ENCODE measurements at places on chromosomes 7 and 10. TPM values are rescaled to one million over a fixed set of nuclear protein-coding genes. Genes with fewer than 3 reads are reported as not detected.

The PRF1 gene
- 32.4 TPM for total RNA-seq

The IPMK gene
- 4.2 TPM for total RNA-seq

The KIF11 gene
- total RNA-seq, result 3.0 TPM

The ZNHIT1 gene
- 41.8 TPM for total RNA-seq

The FEZF1 gene
- not detected for total RNA-seq

GRCh38 chr7:66140924-66141323 lies 26.3 kb downstream of the CRCP start:
- no peak for DNase-seq
- H3K27ac ChIP-seq, result no peak overlapping the region
- no peaks in the 10 kb centered on the region for H3K27me3 ChIP-seq

- H3K4me1 ChIP-seq, result no peaks in the 10 kb centered on the region
- no peak for DNase-seq
- no peaks in the 10 kb centered on the region for H3K27me3 ChIP-seq
- H3K27ac ChIP-seq, result no peak overlapping the region
Observed at GRCh38 chr10:34504534-34504933, 310.6 kb downstream of the PARD3 start.

GRCh38 chr10:69292459-69292858 lies 14.2 kb downstream of the HK1 start:
- H3K4me1 ChIP-seq, result no peaks in the 10 kb centered on the region
- H3K4me3 ChIP-seq, result no peak overlapping the region
- DNase-seq, result no peak
- no peaks in the 10 kb centered on the region for H3K36me3 ChIP-seq
- no peak overlapping the region for H3K27ac ChIP-seq

DNA sequence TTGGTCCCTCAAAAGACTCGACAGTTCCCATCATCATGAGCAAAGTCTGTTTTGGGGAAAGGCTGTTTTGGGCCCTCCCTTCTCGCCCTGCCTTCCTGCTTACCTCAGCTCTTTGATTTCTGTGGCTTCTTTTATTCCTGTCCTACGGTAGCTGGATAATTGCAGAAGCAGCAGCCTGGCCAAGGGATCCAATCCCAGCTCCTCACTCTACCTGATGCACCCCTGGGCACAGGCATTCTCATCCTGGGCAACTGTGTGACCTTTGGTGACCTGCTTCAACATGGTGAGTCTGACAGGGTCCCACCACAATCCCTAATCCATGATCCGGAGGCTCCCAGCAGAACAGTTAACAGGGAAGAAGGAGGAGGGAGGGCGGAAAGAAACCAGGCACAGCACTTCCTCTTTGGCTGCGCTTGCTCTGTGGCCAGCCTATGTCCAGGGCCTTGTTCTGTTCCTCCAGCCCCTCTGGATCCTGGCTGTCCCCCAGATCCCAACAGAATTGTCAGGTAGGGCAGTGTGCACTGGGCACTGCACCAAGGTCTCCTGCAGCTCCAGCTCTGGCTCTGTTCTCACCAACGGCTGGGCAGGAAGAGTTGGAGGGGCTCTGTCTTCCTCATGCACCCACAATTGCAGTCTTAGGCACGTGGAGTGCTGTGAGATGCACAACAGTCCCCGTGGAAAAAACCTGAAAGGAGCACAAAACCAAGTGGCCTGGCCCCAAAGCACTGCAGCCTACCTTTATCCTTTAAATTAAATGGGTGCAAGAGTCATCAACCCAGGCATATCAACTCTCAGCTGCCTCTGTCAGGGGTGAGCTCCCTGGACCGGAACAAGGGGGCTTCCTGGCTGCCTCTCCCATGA lies 144.4 kb downstream of the PTPN20 start:
- H3K4me3 ChIP-seq, result no peak overlapping the region
- no peaks in the 10 kb centered on the region for H3K27me3 ChIP-seq
- no peak for DNase-seq
- no peaks in the 10 kb centered on the region for H3K36me3 ChIP-seq

DNA sequence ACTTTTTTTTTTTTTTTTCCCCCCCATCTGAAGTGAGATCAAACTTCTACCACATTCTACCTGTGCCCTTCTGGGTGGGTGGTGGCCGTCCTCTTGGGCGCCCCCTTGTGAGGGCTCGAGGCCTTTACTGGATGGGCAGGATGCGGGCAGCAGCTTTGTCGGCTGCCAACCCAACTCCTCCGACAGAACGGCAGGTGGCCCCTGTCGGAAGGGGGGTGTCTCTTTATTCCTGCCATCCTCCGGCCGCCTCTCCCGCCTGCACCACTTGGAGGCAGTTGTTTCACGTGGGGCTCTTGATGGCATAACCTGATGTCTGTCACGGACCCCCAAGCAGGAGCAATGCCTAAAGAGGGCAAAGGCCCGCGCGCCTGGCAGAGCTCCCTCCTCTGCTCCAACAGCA lies 31.0 kb downstream of the AMZ1 start:
- H3K4me1 ChIP-seq, result peaks cover 56% of the 10 kb centered on the region
- DNase-seq, result peak; percentile 84
- no peak overlapping the region for H3K4me3 ChIP-seq
- H3K27me3 ChIP-seq, result no peaks in the 10 kb centered on the region
- H3K36me3 ChIP-seq, result no peaks in the 10 kb centered on the region
- no peak overlapping the region for H3K27ac ChIP-seq

DNA sequence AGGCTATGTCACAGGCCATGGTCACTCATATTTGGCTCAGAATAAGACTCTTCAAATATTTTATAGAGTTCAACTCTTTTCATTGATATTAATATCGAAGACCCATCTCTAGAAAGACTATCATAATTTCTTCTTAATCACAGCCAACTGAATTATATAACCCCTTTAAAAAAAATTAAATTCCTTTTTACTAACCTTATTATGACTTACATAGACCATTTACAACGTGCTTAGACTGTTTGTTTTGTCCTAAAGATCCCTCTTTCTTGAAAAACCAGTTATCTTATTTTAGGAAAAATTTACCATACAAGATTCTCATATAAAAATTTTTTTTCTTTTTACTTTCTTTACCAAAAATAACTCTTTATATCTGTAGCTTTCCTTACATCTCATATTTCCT lies 10.2 kb upstream of the TMEM254 start:
- no peak for DNase-seq
- H3K27ac ChIP-seq, result no peak overlapping the region
- no peaks in the 10 kb centered on the region for H3K36me3 ChIP-seq
- no peaks in the 10 kb centered on the region for H3K4me1 ChIP-seq
- peaks cover 5% of the 10 kb centered on the region for H3K27me3 ChIP-seq

Data from CD4-positive, CD25-positive, alpha-beta regulatory T cell (primary cell).